ENCODE measurements at places on chromosomes 7 and 10.

DNA sequence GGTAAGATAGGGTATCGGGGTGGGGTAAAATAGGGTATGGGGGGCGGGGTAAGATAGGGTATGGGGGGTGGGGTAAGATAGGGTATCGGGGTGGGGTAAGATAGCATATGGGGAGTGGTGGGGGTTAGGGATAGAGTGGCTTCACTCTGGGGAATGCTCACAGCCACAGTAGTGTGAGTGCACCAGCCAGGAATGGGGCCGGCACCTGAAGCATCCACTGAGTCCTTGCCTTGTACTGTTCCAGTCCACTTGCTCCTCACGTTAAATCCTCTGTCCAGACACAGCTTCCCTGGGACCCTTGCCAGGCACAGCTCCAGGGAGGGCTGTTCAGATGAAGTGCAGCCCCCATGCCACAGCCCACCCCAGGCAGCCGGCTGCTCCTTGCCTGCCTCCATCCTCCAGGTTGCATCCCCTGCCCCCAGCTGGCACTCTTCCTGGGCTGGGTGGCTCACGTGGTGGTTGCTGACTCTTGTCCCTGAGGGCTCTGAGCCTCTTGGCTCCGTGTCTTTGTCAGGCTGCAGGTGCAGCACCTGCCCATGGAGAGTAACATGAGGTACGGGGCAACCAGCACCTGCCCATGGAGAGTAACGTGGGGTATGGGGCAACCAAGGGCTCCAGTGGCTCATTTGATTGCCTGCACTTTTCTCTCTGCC is 268.4 kb downstream of the TCERG1L start:
- no peak for DNase-seq

- DNase-seq, result no peak
These were observed 96.1 kb upstream of the RHEB start for GRCh38 chr7:151615784-151616183.

DNA sequence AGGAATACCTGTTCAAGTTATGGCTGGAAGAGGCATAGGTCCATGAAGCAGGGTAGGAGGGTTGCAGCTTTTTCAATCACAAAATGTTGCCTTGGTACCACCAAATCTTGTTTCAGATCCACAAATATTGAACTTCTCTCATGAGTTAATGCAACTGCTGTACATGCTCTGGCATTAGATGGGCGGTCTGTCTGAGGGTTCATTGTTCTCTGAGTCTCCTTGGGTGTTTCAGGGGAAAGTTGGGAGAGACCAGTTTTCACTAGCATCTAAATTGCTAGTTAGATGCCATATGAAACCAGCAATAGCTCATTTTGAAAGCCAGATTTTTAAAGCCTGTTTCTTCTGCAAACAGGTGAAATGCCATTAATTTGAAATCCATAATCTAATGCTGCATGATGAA is 27.8 kb upstream of the ELMO1 start:
- no peak for DNase-seq

DNA sequence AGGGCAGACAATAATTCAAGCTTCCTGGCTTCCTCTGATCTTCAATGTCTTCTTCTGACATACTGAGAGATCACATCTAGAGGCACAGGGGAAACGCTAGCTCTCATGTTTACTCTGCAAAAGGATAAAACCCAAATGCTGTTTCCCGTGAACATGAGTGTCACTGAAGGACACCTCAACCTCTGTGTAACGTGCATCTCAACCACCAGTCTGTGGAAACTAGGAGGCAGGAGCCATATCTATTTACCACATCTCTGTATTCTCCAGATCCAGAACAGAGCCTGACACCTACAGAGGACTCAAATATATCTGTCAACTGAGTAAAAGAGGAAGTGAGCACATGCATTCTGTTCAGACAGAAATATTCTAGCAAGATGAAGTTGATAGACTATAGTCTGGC is 140.3 kb upstream of the TARP start:
- no peak for DNase-seq

DNA sequence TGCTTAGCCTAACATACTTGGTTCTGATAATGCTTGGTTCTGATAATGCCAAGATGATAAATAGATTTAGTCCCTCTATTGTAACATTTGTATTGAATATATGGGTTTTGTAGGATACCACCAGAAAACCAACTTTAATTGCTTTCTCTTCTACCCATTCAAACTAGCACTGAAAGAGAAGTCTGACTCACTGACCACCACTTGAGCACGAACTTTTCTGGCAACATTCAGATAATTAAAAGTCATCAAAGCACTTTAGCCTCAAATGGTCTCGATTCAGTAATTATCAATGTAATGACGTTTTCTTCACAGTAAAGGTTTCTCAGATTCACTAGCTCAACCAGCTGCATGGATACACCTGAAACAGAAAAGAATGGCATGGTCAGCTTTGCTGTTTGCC is 63.0 kb downstream of the HDAC9 start:
- DNase-seq, result no peak

- DNase-seq, result no peak
These were observed 4.1 kb upstream of the BMPR1A start for GRCh38 chr10:86752311-86752710.

DNA sequence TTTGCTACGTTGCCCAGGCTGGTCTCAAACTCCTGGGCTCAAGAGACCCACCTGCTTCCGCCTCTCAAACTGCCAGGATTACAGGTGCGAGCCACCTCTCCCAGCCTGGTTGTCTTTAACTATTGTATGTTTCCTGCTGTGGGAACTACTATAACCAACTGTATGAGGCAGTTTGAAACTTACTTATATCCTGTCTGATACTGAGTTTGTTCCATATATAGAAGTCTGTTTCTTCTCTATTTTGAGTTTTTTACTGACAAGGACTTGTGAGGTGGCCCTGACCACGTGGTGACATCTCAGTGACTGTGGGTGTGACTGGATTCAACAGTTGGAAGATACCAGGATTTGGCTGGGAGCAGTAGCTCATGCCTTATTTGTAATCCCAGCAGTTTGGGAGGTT is 14.2 kb downstream of the FBH1 start:
- no peak for DNase-seq

- no peak for DNase-seq
These were observed 98.1 kb upstream of the AGBL3 start for GRCh38 chr7:134888141-134888740.

DNA sequence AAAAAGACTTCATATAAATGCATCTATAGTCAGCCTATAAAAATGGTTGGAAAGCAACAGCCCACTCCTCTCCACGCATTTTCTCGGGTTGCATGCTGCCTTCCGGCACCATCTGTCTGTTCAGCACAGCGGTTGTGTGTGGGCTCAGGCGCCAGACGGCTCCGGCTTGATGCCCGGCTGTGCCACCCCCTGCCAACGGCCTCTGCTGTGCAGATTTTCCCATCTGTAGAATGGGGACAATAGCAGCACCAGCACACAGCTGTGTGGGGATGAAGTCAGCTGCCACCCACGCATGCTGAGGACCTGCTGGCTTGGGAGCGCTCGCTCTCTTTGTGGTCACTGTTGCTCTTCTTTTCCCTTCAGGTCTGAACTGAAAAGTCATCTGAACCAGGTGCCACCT is 19.5 kb downstream of the PRKAG2 start:
- DNase-seq, result no peak

DNA sequence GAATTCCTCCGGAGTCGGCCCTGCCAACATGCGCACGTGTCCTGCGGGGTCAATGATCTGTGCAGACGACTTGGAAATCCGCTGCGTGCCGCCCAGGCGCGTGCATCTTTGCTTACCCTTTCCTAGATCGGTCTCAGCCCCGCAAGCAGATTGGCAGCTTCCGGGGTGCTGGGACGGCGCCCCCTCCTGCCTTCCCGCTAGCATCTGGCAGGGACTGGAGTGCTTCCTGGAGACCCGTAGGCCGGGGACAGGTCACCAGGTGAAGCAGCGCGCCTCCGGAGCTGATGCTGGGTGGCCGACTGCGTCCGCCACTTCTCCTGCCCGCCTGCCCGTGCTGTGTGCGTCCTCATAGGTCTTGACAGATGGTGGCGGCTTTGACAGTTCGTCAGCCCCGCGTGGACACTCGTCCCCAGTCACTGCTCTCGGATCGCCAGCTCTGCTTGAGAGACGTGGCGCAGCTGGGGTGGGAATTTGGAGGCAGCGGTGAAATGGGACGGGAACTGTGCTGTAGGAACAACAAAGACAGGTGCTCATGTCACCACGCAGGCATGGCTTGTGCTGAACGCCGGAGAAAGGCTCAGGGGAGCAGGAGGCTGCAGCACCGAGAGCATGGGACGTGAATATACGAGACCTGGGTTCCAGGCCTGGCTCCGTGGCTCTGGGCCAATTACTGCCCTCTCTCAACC is 21.9 kb upstream of the KCNK18 start:
- DNase-seq, result no peak

- peak; percentile 76 for DNase-seq
These were observed 125.3 kb downstream of the NEURL1 start for GRCh38 chr10:103618575-103619423.

DNA sequence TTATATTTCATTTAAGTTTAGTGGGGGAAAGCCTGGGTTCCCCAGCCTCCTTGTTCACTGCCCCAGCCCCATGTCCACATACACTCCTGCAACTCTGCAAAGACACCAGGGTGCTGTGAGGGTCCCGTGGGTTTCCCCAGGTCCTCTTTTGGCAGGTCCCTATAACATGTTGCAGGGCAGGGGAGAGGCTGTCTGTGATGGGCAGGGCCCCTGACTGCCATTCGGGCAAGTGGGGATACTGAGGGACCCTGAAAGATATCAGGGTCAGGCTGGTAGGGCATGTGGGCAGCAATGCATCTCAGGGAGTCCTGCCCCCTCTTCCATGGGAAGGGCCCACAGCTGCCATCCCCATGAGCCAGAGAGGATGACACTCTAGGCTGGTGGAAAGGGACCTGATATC is 28.4 kb downstream of the RASGEF1A start:
- no peak for DNase-seq

DNA sequence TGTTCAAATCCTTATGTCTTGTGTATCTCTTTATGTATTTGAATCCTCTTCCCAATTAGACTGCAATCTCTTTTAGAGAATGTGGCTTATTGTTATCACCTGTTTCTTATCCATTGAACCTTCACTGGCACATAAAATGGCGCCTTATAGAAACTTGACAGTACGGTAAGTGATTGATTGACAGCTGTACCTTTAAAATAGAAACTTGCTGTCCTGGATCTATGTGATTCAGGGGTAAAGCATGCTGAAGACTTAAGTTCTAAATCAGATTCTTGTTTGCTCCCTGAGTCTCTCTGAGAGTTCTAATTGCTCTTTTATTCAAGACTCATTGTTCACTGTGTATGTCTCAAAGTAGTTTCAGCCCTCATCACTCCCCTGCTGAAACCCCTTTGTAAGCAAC is 91.3 kb downstream of the CACNB2 start:
- no peak for DNase-seq

GRCh38 chr7:151558575-151558974 is 38.9 kb upstream of the RHEB start:
- no peak for DNase-seq

DNA sequence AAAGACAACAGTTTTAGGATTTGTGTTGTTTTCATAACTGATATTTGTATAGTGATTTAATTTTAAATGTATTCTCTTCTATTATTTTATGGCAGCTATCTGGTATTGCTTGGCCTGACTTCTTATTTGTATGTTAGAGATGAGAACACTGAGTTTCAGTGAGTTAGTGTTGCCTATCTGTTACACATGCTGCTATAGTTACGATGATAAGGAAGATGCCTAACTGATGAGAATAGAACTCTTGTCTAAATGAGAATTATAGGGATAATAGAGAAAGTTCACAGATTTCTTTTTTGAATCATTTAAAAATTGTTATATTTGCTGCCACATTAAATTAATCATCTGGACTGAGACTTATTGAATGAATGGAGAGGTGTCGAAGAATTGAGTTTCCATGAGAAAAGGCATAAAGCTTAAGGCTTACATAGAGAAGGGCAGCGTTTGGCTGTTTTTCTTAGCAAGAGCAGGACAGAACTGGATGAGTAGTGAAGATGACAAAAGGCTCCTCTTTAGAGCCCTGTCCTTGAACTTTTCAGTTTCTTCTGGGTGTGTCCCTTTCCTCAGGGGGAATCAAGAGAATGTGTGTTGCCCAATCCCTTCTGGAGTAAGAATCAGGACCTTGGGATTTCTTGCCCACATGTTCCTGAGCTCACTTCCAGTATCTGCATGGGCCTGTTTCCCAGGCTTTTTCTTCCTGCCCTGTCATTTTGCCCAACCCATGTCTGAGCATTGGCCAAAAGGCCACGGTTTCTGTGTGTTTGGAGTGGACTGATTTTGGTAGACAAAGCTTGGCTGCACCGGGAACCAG is 195.6 kb upstream of the CSTF2T start:
- DNase-seq, result peak; percentile 95

GRCh38 chr7:8627325-8627724 is 193.9 kb downstream of the NXPH1 start:
- DNase-seq, result no peak

DNA sequence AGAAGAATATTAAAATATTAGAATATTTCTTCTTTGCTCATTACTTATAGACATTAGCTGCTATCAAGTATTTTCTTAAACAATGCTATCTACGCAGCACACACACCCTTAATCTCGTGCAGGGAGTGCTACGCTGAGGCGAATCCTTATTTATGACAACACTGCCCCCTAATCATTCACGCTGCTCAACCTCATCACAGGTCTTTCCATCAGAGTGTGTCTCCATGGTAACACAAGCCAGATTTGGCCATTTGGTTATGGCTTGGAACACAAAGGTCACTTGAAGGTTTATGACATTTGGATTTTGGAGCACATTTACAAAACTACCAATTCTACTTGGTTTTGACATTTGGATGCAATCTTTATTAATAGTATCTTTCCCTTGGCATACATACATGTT is 45.4 kb upstream of the MYO3A start:
- DNase-seq, result no peak

GRCh38 chr7:17963281-17963680 is 23.0 kb upstream of the SNX13 start:
- DNase-seq, result peak; percentile 53

DNA sequence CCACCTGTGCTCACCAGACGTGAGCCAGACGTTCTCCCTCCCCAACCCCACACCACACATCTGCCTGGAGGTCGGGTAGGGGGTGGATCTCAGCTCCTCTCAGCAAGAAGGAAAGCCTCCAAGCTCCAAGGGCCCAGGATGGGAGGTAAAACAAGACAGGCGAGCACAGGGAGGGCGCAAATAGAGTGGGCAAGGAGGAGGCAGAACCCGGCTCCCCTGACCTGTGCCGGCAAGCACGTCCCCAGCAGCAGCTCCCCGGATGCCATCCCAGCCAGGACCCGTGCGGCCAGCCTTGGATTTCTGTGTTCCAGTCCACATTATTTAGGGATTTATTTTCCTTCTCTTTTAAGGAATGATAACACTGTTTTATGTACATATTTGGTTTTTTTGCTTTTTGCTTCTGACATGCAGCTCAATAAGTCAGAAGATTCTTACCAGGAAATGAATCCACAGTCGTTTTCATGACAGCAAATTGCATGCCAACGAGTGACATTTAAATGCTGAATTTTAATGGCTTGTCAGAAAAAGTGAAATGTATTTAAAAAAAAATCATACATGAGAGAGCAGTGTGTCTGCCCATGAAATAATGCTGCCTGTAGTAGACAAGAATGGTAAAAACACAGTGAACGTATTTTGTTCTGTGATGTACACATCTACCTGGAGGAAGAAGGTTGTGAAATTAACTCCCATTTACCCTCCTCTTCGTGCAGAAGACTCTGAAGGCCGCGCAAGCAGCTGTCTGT is 276.5 kb downstream of the PTPRN2 start:
- DNase-seq, result no peak

Data from GM04504 (cell line).